ENCODE measurements at places on chromosomes 2 and 18. TPM values are rescaled to one million over a fixed set of nuclear protein-coding genes. Genes with fewer than 3 reads are reported as not detected.

GRCh38 chr2:136098441-136098840 lies 19.5 kb downstream of the CXCR4 start:
- DNase-seq, result no peak

DNA sequence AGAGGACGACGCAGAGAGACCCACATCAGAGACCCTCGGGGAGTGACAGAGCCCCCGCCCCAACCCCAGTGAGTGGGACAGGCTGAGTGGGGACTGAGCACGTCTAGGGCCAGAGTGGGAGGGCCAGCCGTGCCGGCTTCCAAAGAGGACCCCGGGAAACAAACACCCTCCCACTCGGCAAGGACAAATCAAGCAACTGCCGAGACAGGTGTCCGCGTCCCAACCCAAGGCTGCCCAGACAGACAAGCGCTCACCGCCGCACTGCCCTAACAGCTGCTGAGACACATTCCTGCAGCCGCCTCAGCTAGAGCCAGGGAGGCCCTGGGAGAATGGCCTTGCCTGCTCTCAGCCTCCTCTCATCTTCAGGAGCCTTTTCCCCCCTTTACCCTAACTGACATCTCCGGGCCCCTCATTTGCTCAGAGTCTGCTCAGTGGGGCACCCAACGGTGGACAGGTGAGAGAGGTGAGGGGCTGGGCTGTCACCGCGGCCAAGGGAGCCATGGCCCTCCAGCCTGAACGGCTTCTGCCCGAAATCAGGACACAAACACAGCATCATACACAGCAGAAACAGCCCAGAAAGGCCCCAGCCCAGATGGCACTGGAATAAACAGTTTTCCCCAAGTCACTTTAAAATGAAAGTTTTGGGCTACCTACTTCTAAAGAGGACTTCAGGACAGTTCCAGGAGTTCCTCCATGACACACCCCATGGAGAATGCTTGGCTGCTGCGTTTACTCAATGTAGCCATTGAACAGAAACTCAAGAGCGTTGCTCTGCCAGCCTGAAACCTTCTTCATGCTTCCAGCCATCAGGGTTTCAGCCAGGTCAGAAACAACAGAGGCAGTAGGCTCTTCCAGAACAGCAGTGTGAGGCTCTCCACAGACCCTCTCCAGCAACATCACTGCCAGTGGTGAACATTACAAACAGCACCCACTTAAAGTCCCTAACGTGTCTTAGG lies 23.6 kb downstream of the SLC66A2 start:
- peak; percentile 18 for DNase-seq

DNA sequence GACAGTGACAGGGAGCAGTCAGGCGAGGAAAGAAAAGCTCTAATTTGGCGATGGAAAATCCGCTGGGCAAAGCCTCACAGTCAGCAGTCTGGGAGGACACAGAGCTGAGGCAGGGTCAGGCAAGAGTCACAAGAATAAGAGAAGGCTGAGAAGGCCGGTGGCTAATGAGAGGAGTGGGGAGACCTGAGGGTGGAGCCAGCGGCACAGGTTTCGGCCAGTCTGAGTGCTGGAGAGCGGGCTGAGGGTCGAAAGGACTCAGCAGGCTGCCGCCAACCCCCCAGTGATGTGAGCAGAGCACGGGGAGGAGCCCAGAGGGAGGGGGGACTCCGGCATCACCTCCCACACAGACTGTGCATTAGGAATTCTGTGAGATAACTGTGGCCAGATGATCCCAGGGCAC lies 500.6 kb upstream of the MYT1L start:
- DNase-seq, result no peak

DNA sequence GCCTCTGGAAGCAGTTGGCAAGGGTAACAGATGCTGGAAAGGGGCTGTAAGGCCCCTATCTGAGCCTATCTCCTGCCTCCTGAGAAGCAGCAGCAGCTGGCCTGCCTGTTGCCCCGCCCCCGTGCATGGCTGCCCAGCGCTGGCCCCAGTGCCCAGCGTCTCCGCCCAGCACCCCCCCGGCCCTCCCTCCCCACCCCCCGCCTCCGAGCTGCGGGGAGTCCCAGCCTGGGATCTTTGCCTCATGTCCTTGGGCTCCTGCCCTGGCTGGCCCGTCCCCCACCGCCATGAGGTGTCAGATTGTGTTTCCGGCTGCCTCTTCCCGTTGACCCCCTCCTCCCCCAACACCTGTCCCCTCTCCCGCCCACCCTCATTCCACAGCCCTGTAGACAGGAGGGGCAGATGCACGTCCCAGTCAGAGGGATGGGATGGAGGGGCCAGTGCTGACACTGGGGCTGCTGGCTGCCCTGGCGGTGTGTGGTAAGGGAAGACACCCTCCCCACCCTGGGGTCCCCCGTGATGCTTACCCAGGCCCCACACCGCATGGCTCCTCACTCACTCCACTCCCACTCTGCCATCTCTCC lies at the start of gene CHRND:
TSS of gene CHRND (plus strand) at position 370 of the 581 bp plus-strand sequence. CDS start at position 426, 56 bp downstream.
- peak; percentile 91 for DNase-seq

- no peak for DNase-seq
Measured at GRCh38 chr18:13638719-13639595, 87.4 kb downstream of the FAM210A start.

DNA sequence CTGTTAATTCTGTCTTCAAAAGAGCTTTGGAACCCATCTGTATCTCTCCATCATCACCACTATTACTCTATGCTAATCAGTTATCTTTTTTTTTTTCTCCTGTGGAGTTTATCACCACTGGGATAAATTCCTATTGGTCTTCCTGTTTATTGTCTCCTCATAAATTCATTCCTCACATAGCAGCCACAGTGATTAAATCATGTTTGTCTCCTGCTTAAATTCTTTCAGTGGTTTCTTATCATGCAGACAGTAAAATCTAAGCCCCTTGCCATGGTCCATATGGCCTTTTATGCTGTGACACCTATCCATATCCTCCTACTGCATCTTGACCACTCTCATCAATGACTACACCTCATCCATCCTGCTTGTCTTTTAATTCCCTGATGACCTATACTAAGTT lies 239.8 kb upstream of the ZEB2 start:
- DNase-seq, result no peak

DNA sequence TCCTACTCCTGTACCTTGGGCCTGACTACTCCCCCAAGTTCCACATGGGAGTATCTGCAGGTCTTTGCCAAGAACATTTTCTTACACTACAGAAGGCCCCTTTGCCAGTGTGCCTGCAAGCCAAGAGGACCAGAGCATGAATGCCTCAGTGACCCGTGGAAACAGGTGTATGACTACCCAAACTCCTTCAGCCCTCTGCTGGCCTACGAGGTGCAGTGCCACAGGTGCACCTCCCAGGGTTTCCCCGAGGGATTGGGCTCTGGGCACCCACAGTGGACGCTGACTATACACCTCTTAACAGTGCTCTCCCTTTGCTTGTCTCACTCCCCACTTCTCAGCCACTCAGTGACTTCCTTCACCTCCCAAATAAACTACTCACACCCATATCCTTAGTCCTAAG lies 91.4 kb downstream of the COL6A3 start:
- DNase-seq, result no peak

- no peak for DNase-seq
Measured at GRCh38 chr2:70473101-70473722, 80.4 kb downstream of the TGFA start.

- DNase-seq, result no peak
Measured at GRCh38 chr18:7617738-7618422, 50.8 kb downstream of the PTPRM start.

GRCh38 chr2:236743039-236743920 lies 173.7 kb downstream of the ACKR3 start:
- no peak for DNase-seq

- no peak for DNase-seq
Measured at GRCh38 chr2:68908392-68908970, 37.3 kb upstream of the BMP10 start.

GRCh38 chr2:181458871-181459270 lies 1.7 kb downstream of the ITGA4 start:
- DNase-seq, result no peak

DNA sequence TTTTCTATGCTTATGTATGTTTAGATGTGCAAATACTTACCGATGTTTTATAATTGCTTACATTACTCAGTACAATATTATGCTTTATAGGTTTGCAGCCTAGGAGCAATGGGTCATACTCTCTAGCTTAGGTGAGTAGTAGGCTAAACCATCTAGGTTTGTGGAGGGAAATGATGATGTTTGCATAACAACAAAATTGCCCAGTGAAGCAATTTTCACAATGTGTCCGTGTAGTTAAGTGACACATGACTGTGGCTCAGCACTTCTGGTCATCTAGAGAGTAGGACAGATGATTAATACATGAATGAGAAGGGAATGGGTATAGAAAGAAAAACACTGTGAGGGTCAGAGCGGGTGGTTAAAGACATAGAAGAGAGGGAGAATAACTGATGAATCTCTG lies 2116.2 kb upstream of the PIK3C3 start:
- no peak for DNase-seq

DNA sequence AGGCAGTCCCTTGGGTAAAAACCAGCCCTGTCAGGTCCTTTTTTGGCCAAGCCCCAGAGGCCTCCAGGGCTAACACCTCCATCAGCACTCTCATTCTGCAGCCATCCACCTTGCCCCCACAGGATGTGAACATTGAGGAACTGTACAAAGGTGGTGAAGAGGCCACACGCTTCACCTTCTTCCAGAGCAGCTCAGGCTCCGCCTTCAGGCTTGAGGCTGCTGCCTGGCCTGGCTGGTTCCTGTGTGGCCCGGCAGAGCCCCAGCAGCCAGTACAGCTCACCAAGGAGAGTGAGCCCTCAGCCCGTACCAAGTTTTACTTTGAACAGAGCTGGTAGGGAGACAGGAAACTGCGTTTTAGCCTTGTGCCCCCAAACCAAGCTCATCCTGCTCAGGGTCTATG lies 7.3 kb downstream of the IL1F10 start:
- DNase-seq, result no peak

- DNase-seq, result no peak
Measured at GRCh38 chr2:58939388-58939787, 698.3 kb upstream of the FANCL start.

GRCh38 chr2:163771596-163771995 lies 35.8 kb upstream of the FIGN start:
- DNase-seq, result no peak

GRCh38 chr2:61411109-61411508 lies 59.8 kb downstream of the USP34 start:
- DNase-seq, result no peak

DNA sequence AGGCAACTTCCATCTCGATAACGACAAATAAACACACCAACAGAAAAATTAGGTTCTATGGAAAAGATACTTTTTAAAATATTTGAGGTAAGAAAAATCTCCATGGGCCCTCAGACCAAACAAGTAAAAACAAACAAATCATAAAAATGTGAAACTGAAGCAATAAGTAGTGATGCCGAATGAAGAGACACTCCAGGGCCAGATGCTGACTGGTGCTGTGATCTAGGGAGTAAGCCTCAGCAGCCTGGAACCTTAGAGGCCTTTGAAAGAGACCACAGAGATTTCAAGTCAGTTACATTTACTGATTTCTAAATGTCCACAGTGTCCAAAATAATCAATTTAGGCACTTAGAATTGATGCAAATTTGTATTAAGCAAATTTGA lies 1144.7 kb downstream of the CNTNAP5 start:
- no peak for DNase-seq

DNA sequence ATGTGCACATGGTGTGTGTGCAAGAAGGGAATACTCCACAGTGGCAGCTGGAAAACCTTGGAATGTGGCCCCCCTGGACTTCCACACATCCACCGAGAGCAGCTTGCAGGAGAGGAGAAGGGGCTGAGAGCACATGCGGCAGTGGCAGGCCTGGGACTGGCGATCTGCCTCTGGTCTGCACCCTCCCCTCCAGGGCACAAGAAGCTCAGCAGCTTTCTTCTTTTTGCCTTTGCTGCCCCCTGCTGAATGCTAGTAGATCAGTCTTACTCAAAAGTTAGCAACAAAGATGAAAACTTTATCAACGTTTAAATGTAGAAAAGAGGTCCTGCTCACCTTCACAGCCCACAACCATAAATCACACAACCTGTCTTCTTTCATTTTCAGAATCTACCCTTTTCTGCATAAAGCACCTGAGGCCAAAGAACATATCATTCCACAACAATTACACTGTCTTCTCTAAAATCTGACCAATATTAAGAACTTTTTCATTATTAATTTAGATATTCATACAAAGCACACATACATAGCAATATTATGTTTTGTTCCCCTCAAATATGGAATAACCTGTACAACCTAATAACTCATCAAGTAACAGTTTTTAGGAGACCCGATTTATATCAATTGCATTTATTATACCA lies 34.6 kb downstream of the TGFBRAP1 start:
- no peak for DNase-seq

- no peak for DNase-seq
Measured at GRCh38 chr2:205959521-205959920, 126.5 kb downstream of the INO80D start.

- DNase-seq, result peak; percentile 41
Measured at GRCh38 chr2:27086724-27087593, at the start of gene KHK. Gene KHK (plus strand): TSS chr2:27086772. CDS start chr2:27087260, 488 bp downstream.

DNA sequence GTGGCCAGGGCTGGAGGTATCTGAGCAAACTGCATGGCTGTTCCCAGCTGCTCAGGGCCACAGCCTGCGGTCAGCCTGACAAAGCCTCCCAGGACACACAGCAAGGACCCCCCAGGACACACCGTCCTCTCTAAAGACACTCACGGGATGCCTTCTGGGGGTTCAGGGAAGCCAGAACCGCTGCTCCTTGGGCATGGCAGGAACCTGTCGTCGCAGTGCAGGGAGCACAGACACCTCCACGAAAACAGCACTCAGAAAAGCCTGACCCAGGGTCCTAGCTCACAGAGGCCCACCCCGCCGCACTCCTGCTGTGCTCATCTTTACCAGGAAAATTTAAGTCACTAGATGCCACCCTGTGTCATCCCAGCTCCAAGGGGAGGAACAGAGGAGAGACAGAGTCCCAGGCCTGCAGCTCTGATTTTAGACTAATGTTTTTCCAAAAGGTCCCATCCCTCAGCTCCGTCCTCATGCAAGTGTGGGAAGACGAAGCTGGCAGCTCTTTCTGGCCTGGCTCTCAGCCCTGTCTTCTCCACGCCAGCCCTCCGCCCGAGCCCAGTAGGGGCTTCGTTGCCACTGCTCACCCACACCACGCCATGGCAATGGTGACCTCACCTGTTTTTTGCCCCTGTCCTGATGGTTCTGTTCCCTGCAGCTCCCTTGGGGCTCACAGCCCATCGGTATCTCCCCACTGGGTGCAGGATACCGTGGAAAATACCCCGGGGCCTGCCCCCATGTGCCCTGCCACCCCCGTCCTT lies 23.9 kb upstream of the SLC66A3 start:
- no peak for DNase-seq

- no peak for DNase-seq
Measured at GRCh38 chr2:207417301-207417718, 112.5 kb upstream of the CREB1 start.

The CHRND gene
- total RNA-seq, result 65.1 TPM

The KCNG2 gene
- not detected for total RNA-seq

The CYTIP gene
- 1.3 TPM for total RNA-seq

The CACNB4 gene
- 0.56 TPM for total RNA-seq

The ERBB4 gene
- total RNA-seq, result 4.2 TPM

The SMPD4 gene
- 23.9 TPM for total RNA-seq

The UPP2 gene
- not detected for total RNA-seq

The PRR30 gene
- total RNA-seq, result not detected

The FBXO15 gene
- total RNA-seq, result not detected

The SLC25A12 gene
- total RNA-seq, result 54.2 TPM

The LCLAT1 gene
- total RNA-seq, result 4.3 TPM

The NEURL3 gene
- total RNA-seq, result not detected

Measured in gastrocnemius medialis (tissue), 4 donors.